ENCODE measurements at places on chromosomes 5 and 9.

GRCh38 chr5:30479104-30479503 lies 714.4 kb upstream of the CDH6 start:
- no peak for DNase-seq

- DNase-seq, result no peak
Observed at GRCh38 chr9:124191691-124192395, 65.9 kb upstream of the NEK6 start.

DNA sequence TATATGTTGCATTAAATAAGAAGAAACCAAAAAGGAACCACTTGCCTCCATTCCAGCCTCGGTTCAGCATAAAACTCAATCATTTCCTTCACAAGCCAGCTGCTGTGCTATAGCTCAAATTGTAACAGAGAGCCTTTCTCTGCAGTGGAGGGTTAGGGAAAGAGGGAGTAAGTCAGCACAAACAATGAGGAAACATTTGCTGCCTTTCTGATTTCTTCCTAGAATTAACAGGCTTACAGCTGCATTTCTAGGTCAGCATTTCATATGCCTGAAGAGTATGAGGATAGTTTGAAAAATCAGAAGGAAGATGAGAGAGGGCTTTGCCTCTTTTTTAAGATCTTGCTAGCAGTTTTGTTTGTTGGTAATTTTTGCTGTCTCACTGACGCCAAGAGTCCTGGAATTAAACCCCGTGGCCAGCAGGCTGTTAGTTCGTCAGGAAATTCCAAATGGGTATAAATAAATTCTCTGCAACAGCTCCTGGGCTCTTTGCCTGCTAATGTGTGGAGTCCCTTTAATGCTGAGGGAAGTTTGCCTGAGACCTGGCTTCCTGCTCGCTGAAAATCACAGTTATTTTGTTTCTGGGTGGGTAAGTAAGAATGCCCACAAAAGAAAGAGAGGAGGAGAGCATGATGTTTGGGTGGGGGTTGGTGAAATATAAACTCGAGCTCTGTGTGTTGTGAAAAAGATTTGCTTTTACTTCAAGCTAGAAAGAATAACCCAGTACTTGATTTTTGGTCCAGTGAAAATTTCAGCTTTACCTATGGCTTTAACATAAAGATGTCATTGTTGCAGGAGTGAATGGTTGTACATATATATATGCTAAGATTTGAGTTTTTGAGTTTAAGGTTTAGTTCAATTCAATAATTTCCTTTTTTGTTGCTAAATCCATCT lies 148.1 kb upstream of the DMRT1 start:
- no peak for DNase-seq

- DNase-seq, result no peak
Observed at GRCh38 chr5:114999176-114999575, 170.5 kb downstream of the TRIM36 start.

- no peak for DNase-seq
Observed at GRCh38 chr9:125649315-125649714, 57.7 kb downstream of the MAPKAP1 start.

GRCh38 chr5:170306381-170306831 lies 8.8 kb upstream of the LCP2 start:
- no peak for DNase-seq

GRCh38 chr9:83034026-83034425 lies 28.9 kb downstream of the RASEF start:
- no peak for DNase-seq

GRCh38 chr9:34541540-34541939 lies 18.8 kb upstream of the ENHO start:
- DNase-seq, result no peak

GRCh38 chr5:81924442-81924841 lies 47.4 kb upstream of the ATG10 start:
- DNase-seq, result no peak

- no peak for DNase-seq
Observed at GRCh38 chr5:159601216-159601615, 270.9 kb upstream of the IL12B start.

- DNase-seq, result no peak
Observed at GRCh38 chr5:114221807-114222206, 140.1 kb upstream of the KCNN2 start.

DNA sequence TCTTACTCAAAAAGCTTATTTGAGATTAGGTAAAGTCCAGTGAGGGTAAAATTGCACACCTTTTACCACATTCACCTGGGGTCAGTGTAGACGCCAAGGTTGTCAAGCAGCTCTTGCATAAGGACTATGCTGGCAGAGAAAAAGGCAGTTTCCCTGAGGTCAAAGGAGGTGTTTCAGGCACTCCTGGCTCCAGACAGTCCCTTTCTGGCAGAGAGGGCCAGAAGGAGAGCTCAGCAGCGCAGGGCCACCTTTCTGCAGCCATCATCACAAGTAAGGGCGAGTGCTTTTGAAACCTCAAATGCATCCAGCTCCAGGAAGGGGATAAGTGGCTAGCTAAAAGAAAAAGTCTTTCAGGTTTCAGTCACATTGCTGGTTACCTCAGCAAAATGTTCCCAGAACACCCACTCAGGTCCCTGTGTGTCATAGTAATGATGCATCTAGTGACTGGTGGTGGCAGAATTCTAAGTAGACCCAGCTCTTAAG lies 16.7 kb upstream of the IL13 start:
- DNase-seq, result no peak

GRCh38 chr5:148827723-148828122 lies 1.3 kb downstream of the ADRB2 start:
- DNase-seq, result no peak

- peak; percentile 2 for DNase-seq
Observed at GRCh38 chr5:19987612-19988361, at the start of gene CDH18. Gene CDH18, minus strand, starts transcription at chr5:19988200. Its CDS starts 149,214 bp downstream, at chr5:19838986.

DNA sequence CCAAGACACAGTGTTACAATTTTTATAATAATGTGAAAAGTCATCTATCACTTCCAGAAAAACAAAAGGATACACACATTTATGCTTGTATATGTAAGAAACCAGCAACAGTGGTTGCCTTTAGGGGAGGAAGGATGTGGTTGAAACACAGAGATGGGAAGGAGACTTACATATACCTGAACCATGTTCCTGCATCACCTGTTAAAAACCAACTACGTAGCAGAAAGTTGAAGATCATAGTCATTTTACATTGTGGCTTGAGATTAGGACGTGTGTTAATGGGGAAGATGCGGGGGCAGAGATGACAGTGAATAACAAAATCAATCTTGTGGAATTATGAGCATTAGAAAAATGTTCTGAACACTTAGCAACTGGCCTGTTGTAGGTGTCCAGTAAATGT lies 307.3 kb downstream of the MLLT3 start:
- DNase-seq, result no peak

DNA sequence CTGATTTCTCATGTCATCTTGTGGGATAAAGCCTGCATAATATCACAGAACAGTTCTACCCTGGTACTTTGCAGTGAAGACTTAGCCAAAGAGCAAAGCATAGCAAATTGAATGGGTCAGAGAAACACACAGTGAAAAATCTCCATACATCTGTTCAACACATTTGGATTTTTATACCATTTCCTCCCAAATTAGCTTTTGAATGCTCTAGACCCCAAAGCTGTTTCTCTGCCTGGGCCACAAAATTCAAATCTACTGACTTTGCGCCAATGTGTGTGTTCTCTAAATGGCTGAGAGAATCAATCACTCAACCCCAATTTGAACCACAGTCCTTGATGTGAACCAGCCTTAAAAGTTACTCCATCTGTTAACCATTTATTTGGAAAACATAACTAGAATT lies 236.9 kb upstream of the NFIL3 start:
- no peak for DNase-seq

DNA sequence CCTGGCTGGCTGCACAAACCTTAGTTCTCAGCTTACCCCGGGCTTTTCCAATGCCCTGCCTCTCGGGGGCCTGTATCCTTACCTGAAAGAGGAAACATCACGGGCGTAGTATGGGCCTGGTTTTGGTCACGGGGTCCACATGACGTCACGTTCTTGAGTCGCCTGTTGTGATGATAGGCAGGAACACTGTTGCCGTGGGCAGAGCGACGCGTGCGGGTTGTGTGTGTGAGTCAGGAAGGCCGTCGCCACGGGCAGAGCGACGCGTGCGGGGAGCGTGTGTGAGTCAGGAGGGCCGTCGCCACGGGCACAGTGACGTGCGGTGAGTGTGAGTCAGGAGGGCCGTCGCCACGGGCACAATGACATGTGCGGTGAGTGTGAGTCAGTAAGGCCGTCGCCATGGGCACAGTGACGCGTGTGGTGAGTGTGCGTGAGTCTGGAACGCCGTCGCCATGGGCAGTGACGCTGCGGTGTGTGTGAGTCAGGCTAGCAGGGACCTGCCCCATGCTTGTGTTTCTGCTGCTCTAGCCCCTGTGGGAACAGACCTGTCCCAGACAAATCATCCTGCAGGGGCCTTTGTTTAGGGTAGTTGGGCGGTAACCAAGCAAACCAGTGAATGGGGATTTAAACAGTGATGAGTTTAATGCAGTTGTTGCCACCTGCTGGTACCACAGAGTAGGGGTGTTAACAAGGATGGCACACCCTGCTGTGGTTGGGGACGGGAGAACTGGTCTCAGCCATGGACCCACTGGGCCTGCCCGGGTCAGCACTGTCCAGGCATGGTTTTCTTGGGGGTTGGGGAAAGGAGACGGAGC lies 19.8 kb downstream of the TRIP13 start:
- DNase-seq, result no peak

DNA sequence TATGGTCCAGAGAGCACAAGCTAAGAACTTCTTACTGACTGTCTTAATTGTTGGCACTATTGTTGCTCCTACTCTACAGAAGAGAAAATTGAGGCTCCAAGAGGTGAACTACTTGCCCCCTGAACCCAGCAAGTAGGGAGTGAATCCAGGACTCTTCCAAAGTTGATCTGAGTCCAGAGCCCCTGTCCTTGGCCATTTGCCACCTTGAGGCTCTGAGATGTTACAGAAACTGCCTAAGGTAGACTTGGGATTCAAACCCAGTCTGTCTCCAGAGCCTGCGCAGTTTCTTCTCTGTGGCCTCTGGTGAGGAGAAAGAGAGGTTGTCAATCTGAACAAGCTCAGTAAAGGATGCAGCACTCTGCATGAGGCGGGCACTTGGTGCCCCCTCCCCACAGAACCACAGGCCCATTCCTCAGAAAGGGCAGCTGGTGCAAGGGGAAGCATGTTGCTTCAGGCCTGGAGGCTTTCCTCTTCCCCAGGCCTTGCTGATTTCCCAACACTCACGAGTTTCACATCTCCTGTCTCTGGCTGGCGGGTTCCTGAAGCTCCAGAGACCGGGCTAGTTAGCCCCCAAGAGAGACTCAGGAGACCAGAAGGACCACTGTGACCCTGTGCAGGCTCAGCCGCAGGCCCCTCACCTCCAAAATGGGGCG lies 2.9 kb upstream of the LCP2 start:
- DNase-seq, result no peak

GRCh38 chr5:136656811-136657210 lies 291.5 kb upstream of the TRPC7 start:
- DNase-seq, result no peak

DNA sequence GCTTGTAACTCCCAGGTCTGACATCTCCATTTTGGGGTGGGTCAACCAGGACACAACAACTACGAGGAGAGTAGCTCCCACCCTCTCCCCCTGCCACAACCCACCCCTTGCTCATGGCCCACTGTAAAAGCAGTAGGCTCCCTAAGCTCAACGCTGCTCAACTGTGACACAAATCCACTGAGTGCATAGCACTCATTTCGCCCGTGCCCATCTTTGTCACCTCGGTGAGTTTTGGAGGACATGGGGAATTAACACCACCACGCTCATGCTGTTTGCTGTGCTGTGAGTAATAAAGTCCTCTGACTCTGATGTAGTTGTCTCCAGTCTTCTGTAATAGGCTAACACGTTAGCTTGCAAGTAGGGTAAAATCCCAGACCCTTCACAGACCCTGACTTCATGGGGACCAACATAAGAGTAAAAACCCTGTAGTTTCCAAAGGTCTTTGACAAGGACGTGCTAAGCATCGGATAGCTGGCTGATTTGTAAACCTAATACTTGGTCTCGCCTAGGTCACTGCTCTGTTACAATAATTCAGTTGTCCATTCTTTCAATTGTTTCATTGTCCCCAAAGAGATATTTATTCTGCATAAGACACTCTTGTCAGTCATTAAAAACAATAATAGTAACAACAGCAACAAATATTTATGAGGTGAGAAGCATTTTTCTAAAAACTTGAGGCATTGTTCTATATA lies 7.7 kb downstream of the PLGRKT start:
- DNase-seq, result no peak

DNA sequence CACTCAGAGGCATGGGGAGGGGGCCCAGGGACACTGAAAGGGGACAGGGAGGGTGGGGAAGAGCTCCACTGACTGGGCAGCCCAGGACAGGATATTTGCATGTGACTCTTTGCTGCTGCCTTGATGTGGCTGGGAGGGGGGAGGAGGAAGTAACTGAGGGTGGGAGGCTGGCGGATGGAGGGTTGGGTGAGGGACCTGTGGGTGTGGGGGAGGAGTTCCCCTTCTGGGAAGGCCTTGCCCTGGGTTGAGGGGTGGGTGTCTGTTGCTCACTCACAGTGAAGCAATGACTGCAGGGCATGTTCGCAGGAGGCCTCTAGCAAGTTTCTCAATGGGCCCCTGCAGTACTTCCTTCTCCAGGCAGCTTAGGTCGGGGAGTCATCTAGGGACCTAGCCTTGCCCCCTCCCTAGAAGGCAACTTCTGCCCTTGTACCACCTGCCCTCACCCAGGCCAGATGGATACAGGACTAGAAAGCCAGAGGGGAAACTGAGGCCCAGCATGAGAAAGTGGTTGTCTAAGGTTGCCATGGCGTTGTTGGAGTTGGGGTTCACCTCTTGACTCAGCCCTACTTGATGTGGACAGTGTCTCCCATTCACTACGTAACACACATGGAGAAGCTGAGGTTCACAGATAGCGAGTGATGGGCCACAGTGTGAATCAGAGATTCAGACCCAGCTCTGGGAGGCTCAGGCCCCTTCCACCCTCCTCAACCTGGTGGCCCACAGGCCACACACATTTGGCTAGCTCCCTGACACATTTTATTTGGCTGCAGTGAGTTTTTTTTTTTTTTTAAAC lies 3.0 kb downstream of the GRK6 start:
- DNase-seq, result no peak

DNA sequence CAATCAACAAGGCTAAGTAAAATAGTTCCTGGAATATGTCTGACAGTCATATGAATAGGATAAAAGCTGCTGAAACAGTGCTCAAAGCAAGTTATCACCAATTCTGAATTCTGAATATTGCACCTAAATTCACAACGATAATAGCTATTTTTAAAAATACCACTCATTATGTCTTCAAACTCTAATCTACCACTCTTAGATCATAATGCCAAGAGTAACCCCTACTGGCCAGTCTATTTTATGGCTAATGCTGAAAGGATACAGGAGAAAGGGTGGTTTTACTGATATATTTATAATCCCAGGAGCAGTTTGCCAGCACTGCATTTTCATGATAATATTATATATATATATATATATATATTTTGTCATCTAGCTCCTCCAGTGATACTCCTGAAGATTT lies 232.8 kb downstream of the PDE4D start:
- no peak for DNase-seq

GRCh38 chr5:2607598-2607997 lies 143.9 kb downstream of the IRX2 start:
- DNase-seq, result no peak

Data from HuH-7 (cell line).